ENCODE measurements at places on chromosomes 13 and 19. TPM values are rescaled to one million over a fixed set of nuclear protein-coding genes. Genes with fewer than 3 reads are reported as not detected.

- H3K27ac ChIP-seq, result peak overlapping the region; percentile 93
- H3K36me3 ChIP-seq, result no peaks in the 10 kb centered on the region
- peaks cover 4% of the 10 kb centered on the region for H3K4me1 ChIP-seq
- H3K4me3 ChIP-seq, result peak overlapping the region; percentile 57
- no peak for DNase-seq
- no peaks in the 10 kb centered on the region for H3K27me3 ChIP-seq
Observed at GRCh38 chr19:48644839-48645619, 958 bp downstream of the CA11 start.

DNA sequence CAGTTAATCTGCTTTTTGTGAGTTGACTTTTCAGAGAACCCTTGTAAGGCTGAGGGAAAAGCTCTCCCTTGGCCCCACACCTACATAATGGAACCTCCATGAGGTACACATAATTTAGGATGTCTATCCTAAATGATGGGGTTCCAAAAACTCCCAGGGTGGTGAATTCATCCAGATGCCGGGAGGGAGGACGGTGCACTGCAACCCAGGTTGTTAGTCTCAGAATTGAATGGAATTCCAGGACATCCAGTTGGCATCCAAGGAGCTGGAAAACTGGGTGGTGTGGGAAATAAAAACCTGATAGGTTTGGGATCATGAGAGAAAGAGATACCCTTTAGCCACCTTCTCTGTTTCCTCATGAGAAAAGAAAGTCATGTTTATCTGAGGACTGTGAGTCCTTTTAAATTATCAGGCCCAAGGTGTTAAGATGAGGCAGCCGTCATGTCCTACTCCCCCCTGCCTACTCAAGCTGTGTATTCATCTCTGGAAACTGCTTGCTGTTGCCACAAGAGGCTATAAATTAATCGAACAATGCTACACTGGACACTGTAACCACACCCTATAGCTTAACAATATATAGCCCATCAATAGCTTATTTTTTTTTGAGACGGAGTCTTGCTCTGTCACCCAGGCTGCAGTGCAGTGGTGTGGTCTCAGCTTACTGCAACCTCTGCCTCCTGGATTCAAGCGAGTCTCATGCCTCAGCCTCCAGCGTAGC, 49.5 kb downstream of the C13orf46 start:
- H3K27me3 ChIP-seq, result no peaks in the 10 kb centered on the region
- H3K36me3 ChIP-seq, result no peaks in the 10 kb centered on the region
- peaks cover 20% of the 10 kb centered on the region for H3K4me1 ChIP-seq
- no peak overlapping the region for H3K27ac ChIP-seq
- H3K4me3 ChIP-seq, result no peak overlapping the region

The RDH8 gene
- not detected for total RNA-seq

DNA sequence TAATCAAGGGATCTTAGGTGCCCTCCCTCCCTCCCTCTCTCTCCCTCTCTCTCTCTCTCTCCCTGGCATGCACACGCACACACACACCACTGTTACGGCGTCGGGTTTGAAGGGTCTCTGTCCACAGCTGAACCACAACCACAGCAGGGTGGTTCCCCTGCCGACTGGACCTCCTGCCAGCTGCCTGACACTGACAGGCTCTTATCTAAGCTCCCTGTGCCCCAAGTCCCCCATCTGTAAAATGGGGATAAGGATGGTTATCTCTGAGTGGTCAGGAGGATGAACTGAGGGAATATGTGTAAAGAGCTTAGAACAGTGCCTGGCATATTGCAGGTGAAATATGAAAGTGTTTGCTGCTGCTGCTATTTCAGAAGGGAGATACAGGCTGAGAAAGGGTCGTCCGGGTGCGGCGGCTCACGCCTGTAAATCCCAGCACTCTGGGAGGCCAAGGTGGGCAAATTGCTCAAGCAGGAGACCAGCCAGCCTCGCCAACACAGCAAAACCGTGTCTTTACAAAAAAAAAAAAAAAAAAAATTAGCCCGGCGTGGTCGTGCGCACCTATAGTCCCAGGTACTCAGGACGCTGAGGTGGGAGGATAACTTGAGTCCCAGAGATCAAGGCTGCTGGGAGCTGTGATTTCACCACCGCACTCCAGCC, 852 bp upstream of the SHISA7 start:
- no peak overlapping the region for H3K27ac ChIP-seq
- H3K4me1 ChIP-seq, result no peaks in the 10 kb centered on the region
- DNase-seq, result no peak
- H3K36me3 ChIP-seq, result no peaks in the 10 kb centered on the region
- no peak overlapping the region for H3K4me3 ChIP-seq

- no peaks in the 10 kb centered on the region for H3K27me3 ChIP-seq
- no peak overlapping the region for H3K27ac ChIP-seq
- peaks cover 3% of the 10 kb centered on the region for H3K4me1 ChIP-seq
- no peak overlapping the region for H3K4me3 ChIP-seq
Observed at GRCh38 chr13:33123066-33123859, 107.0 kb downstream of the KL start.

Measured in breast epithelium (tissue), 4 donors.